ENCODE measurements at places on chromosomes 5 and 9.
A peak's percentile ranks its signal among the peaks of the same experiment; 100 is the strongest.

GRCh38 chr9:107348836-107349235 is 65.8 kb downstream of the RAD23B start:
- no peak for DNase-seq

DNA sequence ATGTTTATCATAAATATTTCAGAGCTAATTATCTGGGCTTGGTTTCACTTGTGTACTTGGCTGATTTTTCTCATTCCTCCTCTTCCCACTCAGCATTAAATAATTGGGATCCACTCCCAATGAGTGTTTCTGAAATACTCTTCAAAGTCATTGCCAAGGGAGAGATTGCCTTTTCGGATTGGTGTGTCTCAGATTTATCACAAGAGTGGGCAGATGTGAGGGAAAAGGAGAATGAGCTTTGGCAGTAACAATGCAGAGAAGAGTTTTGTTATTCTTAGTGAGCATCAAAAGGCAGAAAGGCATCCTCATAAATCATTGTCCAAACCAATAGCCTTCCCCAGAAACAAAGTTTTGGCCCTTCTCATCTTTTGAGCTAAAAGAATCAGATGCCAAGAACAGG is 79.2 kb downstream of the SEMA5A start:
- DNase-seq: no peak

DNA sequence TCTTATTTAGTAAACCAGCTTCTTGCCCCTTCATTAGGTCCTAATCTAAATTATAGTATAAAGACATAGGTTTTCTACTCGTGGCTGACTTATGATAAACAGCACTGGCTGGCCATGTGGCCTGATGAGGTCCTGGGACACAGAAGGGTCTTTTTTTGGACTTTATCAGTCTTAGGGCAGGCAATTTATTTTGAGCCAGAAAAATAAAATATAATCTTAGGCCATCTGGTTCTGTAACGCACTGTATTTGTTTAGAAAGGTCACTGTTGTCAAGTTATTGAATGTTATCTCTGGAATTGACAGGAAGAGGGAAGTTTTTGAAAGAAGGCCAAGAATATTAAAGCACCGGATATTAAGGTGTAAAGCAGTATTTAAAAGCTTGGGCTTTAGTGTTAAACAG is 53.9 kb downstream of the RFX3 start:
- DNase-seq: no peak

DNA sequence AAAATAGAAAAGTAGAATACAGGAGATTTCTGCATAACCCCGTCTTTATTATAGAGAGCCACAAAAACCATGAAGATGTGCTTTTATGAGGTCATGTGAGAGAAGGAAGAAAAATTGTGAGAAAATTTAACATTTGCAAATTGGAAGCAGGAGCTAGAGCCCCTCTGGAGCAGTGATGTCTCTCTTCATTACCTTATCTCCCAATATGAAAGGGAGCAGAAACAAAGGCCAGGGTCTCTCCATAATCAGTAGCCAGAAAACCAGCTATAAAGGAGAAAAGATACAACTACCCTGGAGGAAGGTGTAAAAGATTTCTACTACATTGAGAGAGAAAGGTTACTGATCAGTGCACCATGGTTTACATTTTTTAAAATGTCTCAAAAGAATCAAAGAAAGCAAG is 53.2 kb upstream of the ITGA1 start:
- DNase-seq: no peak

DNA sequence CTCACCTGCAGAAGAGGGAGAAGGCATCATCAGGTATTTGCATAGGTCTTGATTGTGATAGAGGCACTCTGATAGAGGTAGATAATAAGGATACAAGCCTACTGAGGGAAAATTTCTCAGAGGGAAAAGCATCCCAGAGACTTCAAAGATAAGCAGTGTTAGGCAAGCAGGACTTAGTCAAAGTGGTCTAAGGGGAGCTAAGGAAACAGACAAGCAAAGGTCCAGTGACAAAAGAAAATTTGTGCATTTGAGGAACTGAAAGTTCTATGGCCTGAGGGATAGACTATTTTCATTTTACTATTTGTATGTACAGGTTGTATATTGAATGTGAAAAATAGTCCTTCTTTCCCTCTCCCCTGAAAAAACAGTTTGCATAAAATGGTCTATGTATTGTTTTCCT is 27.4 kb downstream of the OXCT1 start:
- peak; percentile 20 for DNase-seq

Measured in OCI-LY7 (cell line).